A172 (cell line): ENCODE measurements at places on chromosomes 2 and 18.

GRCh38 chr2:2007551-2008501 is 263.5 kb upstream of the PXDN start:
- no peak for DNase-seq

- DNase-seq: no peak
These were observed 127.0 kb upstream of the PKDCC start for GRCh38 chr2:41920812-41921211.

- no peak for DNase-seq
These were observed 168.1 kb downstream of the SETBP1 start for GRCh38 chr18:44848644-44849335.

- peak; percentile 17 for DNase-seq
These were observed 82.5 kb downstream of the OSBPL1A start for GRCh38 chr18:24315170-24315569.

- peak; percentile 29 for DNase-seq
These were observed 187.5 kb upstream of the NRXN1 start for GRCh38 chr2:51219468-51219867.

DNA sequence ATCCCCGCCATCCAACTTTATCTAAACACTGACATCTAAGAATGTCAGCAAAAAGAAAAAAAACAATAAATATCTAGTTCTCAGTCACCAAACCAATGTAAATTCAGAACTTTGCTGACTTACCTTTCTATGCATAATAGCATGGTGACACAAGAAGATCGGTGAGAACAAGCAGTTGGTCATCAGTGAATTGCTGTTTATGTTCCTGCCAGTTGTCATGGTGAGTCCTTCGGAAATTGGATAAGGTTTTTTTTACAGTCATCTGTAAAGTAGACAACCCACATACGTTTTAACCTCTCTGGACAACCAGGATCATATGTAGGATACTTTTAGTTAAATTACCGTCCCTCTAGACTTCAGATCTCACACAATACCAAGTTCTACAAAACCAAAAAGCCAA is 6.2 kb upstream of the GPR75 start:
- DNase-seq: no peak

- DNase-seq: peak; percentile 22
These were observed 269.6 kb downstream of the CDH20 start for GRCh38 chr18:61602836-61603235.

DNA sequence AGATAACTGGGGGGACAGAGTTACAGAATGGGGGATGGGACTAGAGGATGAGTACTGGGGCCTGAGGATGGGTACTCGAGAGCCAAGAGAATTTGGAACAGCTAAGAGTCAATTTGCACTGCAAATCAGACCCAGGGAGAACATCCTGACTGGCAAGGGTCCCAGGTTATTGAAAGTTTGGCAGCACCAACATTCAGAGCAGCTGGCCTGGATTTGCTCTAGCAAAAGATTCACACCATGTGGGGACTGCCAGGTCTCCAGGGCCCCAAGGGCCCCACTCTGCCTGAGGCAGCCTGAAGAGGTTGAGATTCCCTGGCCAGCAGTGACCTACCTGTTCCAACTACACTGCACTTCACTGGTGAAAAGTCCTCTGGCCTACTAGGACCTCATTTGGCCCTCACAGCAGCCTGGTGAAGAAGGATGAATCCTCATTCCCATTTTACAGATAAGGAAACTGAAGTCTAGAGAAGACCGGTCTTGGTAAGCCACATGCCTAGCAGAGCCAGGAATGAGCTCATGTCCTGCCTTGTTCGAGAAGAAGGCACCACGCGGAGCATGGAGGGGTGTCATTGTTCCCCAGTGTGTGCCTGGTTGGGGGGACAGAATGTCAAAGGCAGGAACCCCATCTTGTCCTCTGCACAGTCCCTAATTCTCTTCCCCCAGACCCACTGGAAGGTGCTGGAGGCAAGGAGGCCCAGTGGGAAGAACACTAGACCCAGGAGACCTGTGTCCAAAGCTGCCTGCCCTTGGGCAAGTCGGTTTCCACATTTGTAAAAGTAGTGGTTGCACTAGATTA is 258.6 kb downstream of the TNS1 start:
- no peak for DNase-seq

GRCh38 chr2:230790981-230791380 is 73.8 kb upstream of the ITM2C start:
- DNase-seq: no peak

- DNase-seq: no peak
These were observed 1.3 kb downstream of the SALL3 start for GRCh38 chr18:78980777-78981380.

DNA sequence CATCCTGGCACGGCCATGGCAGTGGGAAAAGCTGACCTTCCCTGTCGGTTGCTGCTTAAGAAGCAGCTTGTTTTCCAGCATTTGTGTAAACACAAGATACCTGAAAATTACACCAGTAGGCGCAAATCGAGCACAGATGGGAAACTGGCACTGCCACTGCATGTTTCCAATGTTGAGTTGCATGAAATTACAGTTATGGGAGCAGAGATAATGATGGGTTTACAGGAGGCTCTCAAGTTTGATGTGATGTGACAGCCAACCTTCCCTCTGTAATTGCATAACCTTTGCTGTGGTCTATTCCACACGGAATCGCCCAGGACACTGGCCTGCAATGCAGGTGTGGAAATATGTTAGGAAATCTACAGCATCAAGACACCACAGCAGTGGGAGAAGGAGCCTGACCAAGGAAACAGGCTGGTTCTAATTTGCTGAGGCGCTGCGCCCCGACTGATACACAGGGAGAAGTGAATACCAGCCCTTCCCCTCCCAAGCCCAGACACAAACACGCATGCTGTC is 17.4 kb downstream of the GPR45 start:
- DNase-seq: no peak

DNA sequence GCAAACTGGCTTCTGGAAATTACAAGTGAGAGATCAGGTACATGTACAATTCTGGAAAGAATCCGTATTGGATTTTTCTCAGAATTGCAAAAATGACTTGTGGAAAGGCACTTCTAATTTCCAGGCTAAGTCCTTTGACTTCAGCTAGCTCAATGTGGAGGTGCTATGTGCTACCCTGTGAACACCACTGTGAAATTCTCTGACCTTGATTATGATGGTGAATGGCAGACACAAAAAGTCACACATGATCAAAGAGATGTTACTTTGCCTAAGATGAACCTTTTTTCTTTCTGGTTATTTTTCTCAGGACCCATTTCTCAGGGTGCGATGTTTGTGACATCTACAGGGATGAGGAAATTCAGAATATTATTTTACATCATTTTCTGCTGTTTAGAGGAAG is 856.6 kb upstream of the VRK2 start:
- DNase-seq: no peak

DNA sequence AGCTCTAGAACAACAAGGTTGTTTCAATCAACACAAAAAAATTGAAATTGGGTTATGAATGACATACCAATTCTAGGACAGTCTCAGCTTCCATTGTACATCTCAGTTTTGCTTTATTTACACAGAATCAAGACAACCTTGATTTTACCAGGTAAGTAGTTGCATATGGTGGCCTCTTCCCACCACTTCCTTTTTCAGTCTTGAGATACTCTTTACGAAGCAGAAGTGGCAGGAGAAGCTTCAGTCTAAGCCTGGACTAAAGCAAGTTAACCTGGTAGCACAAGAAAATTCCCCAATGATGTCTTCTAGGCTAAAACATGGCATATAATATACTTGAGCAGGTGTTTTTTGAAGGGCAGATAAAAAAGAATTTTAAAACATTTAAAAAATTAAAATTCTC is 10.7 kb upstream of the FAM136A start:
- DNase-seq: no peak

DNA sequence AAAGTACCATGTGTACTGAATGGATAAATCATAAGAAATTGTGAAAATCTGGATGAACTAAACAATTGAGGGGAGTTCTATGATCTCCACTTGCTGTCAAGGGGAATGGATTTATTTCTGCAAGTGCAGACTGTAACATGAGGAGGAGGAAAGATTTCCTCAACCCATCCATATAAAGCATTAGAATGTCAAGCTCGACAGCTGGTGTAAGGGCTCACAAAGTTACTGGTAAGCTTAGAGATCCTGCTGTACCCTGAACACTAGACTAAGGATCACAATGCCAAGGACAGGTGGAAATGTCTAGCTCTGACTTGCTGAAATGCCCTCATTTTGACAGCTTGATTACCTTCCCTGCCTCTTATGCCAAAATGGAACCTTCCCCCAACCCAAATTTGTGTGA is 125.3 kb downstream of the TCF4 start:
- DNase-seq: no peak

GRCh38 chr2:147482111-147482895 is 362.5 kb upstream of the ACVR2A start:
- peak; percentile 11 for DNase-seq

GRCh38 chr18:38930881-38931753 is 1365.5 kb upstream of the CELF4 start:
- DNase-seq: no peak

- no peak for DNase-seq
These were observed 48.2 kb downstream of the LONRF2 start for GRCh38 chr2:100274076-100274475.

GRCh38 chr2:68230241-68231060 is 21.9 kb downstream of the PPP3R1 start:
- no peak for DNase-seq

- DNase-seq: no peak
These were observed 79.0 kb upstream of the ID2 start for GRCh38 chr2:8602809-8603208.

DNA sequence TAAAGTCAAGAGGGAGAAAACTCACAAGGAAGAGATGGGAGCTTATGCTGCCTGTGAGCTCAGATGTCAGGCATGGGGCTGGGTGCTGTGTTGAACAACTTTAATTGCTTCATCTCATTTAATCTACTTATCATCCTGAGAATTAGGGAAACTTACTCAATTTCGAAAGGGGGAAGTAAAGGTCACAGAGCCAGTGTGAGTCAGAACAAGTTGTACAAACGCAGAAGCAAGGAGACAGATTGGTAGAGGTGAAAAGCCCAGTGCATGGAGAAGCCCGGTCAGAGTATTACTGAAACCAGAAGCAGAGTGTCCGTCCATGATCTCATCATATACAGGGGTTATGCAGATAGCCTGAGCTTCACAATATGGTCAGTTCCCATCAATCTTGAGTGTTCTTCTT is 281.1 kb upstream of the POU3F3 start:
- DNase-seq: no peak

DNA sequence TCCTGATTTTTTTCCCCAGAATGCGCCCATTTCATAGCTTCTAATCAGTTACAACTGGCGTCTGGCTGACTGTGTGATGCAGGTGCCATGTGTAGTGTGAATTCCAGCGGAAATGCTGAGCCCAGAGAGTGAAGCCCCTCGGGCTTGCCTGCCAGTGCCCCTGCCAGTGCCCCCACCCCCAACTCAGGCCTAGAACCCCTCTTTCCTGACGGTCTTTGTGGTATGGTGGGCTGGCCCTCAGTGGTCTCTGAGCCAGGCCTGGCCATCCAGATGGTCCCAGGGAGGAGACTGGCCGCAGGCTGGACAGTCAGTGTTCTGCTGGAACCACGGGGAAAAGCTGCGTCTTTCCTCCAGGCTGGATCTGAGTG is 3.1 kb downstream of the RAMP1 start:
- no peak for DNase-seq

DNA sequence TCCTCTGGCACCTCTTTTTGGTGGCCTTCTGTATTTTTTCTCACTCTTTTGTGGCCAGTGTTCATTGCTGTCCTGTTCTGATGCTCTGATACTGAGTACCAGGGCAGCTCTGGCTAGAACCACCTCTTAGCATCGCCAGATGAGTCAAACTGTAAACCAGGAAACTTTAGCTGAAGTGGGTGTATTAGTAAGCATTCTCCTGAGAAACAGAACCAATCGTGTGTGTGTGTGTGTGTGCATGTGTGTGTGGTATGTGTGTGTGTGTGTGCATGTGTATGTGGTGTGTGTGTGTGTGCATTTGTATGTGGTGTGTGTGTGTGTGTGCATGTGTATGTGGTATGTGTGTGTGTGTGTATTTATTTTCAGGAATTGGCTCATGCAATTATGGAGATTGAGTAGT is 166.3 kb upstream of the SKOR2 start:
- DNase-seq: peak; percentile 9

- DNase-seq: no peak
These were observed 178.8 kb downstream of the TMEM163 start for GRCh38 chr2:134539981-134540380.

- peak; percentile 88 for DNase-seq
These were observed 14.3 kb upstream of the TANC1 start for GRCh38 chr2:158953926-158954763.

DNA sequence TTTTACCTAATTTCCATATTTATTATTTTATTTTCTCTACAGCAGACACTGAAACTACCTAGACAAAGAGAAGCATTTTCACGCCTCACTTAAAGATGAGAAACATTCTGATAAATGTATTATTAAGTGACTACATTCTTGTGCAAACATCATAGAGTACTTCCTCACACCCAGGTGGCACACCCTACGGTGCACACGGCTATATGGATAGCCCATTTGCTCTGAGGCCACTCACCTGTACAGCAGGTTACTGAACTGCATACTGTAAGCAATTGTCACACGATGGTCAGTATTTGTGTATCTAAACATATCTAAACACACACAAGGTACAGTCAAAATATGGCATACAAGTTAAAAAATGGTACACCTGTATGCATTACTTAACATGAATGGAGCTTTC is 481.4 kb downstream of the CMPK2 start:
- no peak for DNase-seq

DNA sequence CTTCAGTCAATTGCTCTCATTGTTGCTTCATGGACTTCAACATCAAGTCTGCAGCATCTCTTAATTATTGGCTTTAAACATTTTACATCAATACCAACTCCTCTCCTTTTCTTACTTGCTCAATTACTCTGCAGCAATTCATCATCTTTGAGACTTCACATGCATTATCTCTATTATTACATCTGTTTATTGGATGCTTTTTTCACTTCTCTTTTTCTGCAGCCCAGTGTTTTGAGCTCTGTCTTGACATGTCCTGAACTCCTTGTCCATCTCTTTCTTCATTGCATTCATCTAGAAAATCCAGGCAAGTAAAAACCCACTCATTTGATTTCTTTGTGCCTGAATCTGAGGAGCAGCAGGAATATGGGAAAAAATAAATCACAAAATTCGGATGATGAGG is 647.9 kb downstream of the PLCL1 start:
- DNase-seq: no peak

GRCh38 chr18:45829855-45830254 is 4.4 kb downstream of the SIGLEC15 start:
- no peak for DNase-seq

DNA sequence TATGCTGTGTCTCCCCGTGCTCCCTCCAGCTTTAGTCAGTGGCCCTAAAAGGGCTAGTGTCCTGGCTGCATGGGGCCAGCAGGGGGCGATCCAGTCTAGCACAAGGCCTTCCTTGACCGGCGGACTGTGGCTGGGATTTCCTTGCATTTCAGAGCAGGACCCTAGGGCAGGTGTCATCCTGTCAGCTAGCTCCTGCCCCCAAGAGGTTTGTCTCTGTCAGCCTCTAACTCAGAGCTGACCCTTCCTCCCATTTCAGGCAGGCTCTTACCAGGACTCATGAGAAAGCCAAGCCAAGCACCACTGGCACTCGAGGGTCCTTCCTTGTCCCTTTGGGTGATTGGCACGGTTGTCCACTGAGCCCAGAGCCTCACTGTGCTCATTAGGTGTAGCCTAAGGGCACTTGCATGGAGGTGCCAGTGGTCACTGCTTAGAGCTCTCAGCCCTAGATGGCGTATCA is 140.3 kb downstream of the RPIA start:
- peak; percentile 27 for DNase-seq

GRCh38 chr2:20549691-20550348 is 101.1 kb downstream of the HS1BP3 start:
- no peak for DNase-seq

GRCh38 chr2:127125821-127126220 is 18.9 kb upstream of the BIN1 start:
- no peak for DNase-seq
